ENCODE measurements at places on chromosomes 1 and 21.

GRCh38 chr1:117146575-117147340 lies 25.2 kb upstream of the TRIM45 start:
- DNase-seq = no peak

- no peak for DNase-seq
Observed at GRCh38 chr1:157028674-157029073, 16.9 kb downstream of the ARHGEF11 start.

- no peak for DNase-seq
Observed at GRCh38 chr1:103111926-103112325, 3.6 kb upstream of the COL11A1 start.

- no peak for DNase-seq
Observed at GRCh38 chr1:226201029-226201593, 14.6 kb upstream of the ACBD3 start.

GRCh38 chr21:27787046-27787445 lies 820.2 kb upstream of the ADAMTS5 start:
- no peak for DNase-seq

- DNase-seq = no peak
Observed at GRCh38 chr1:4756851-4757580, 102.6 kb downstream of the AJAP1 start.

DNA sequence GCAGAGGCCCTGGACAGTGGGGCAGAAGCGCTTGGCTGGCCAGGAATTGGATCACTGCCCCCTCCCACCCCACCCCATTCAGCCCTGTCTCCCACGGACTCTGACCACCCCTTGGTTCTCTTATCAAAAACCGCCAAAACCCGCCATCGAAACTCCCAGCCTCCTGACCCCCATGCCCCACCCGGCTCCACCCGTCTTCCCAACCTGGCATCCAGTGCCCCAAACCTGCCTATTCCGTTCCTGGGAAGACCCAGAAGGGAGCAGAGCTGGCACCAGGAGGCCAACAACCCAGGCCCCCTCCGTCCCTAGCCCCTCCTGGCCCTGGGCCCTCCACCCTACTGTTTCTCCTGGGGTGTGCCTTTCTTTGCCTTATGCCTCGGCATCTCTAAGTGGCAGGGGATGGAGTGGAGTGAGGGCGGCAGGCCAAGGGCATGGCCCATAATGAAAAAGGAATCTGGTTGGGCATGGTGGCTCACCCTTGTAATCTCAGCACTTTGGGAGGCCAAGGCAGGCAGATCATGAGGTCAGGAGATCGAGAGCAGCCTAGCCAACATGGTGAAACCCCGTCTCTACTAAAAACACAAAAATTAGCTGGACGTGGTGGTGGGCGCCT lies 16.5 kb upstream of the EPHA2 start:
- DNase-seq = no peak

DNA sequence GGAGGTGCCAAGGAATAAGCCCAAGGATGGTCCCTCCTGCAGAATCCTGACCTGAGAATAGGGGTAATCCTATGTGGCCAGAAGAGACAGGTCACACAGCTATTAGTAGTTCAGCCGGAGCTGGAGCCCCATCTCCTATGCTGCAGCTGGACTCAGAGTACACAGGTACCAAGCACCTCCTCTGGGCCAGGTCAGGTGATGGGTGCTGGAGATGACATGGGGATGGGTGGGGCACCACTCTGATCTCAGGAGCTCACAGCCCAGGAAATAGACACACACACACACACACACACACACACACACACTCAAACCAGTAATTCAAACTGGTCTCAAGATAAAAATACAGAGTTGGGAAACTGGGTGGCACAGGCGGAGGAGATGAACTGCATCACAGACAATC lies 54.2 kb upstream of the SSBP3 start:
- DNase-seq = no peak

GRCh38 chr1:97905141-97905940 lies 15.5 kb downstream of the DPYD start:
- no peak for DNase-seq

GRCh38 chr1:79043506-79043905 lies 37.0 kb upstream of the ADGRL4 start:
- DNase-seq = no peak

GRCh38 chr1:67689267-67690017 lies 4.4 kb downstream of the GADD45A start:
- DNase-seq = no peak

GRCh38 chr21:35602811-35603362 lies 457.4 kb downstream of the SETD4 start:
- no peak for DNase-seq

DNA sequence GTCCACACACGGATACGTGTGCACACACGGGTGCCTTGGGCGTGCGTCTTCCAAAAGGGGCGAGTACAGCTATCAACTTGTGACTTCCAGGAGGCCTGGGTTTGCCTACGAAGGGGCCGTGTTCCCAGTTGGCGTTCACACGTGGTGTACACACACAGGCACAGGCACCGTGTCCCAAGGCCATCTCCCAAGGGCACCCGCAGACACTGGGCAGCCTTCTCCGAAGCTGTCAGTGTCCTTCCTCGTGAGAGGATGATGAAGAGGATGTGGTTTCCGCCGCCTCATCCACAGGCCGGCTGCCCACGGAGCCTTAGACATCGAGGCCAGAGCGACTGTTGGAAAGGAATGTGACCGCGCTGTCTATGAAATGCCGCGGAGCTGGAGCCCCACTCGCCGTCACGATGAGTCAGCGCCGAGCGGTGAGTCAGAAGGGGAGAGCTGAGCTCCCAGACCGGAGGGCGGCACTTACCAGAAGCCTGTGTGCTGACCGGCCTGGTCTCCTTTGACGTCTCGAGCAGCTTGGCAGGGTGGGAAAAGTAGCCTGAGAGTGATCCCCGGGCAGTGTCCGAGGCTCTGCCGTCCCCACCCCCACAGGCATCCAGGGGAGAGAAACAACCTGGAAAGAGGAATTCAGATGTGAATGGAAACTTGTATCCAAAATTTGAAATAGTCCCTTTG lies 141.4 kb upstream of the ARHGEF16 start:
- no peak for DNase-seq

DNA sequence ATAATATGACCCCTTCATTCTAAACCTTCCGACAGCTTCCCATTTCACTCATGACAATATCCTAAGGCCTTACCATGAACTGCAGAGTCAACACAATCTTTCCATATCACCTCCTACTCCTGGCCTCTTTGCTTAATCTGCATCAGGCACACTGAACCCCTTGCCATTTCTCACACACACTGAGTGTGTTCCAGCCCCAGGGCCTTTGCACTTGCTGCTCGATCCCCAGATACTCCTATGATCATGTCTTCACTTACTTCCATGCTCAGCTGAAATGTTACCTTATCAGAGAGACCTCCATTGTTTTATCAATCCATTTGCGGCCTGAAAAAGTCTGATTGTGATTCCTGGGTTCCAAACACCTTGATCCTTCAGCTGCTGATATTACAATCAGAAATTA lies 47.0 kb downstream of the ETS2 start:
- no peak for DNase-seq

DNA sequence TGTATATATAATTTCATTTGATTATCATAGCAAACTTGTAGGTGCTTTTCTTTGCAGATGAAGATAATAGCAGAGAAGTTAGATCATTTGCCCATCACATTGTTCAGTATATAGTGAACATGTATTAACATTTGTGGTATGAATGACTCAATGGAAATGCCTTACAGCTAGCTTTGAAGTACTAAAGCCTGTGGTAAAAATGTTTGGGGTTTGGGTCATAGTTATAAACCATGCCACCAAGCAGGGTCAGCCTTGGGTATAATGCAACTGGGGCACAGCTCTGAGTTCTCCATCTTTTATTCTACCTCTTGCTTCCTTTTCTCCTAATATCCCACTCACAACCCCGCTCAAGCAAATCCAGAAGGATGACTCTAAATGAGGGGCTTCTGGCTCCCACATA lies 141.6 kb downstream of the KCNT2 start:
- DNase-seq = no peak

- DNase-seq = no peak
Observed at GRCh38 chr1:55310505-55310971, 95.4 kb upstream of the USP24 start.

- no peak for DNase-seq
Observed at GRCh38 chr1:50109647-50110075, 941 bp downstream of the ELAVL4 start.

GRCh38 chr1:116770625-116771024 lies 16.4 kb downstream of the CD2 start:
- DNase-seq = no peak

- no peak for DNase-seq
Observed at GRCh38 chr1:63775418-63776127, 1.8 kb downstream of the ROR1 start.

- no peak for DNase-seq
Observed at GRCh38 chr1:160741092-160741501, 2.0 kb downstream of the SLAMF7 start.

GRCh38 chr1:158177700-158178450 lies 2.8 kb upstream of the CD1D start:
- DNase-seq = no peak

DNA sequence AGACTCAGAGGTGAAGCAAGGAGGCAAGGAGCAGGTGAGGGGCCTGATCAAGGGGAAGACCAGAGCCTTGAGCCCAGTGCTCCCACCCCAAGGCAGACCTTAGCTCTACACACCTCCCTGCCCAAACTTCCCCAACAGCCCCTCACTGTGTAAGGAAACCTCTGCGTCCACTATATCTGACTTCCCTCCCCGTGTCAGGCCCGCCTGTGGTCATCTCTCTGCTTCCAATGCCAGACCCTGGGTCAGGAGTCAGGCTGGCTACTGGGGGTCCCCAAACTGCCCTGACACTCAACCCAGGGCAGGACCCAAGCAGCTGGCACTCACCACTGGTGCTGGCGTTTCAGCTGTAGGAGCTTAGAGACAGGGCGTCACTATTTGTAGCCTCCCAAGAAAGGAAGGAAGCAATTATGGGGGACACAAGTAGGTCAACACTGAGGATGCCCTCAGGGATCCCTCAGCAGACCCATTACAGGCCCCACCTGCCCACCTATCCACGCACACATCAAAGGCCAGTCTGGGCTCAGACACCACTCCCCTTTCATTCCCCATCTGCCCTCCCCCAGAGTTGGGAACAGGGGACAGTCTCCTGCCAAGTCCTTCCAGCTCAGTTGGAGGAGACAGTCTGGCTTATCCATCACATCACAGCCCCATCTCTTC lies 811 bp upstream of the S100A3 start:
- DNase-seq = no peak

DNA sequence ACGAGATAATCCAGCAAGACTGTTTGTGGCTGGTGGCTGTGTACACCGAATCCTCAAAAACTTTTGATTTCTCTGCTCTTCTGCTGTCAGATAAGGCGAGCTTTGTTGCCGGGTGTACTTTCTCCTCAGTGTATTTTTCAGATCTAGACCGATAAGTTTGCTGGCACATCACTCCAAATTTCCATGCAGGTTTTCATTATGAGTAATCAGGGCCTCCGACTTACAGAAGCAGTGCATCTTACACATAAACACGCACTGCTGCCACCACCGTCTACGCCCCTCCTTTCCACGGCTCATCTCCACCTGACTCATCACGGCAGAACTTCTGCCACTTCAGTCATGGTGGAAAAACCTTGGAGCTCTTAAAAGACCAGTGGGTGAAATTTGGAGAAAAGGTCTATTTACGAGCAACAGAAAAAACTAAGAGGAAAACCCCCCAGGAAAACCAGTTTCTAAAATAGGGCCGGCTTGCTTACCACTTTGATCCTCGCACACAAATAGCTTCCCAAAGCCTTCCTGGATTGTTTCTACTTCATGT lies 7.7 kb downstream of the ZBTB21 start:
- no peak for DNase-seq

- no peak for DNase-seq
Observed at GRCh38 chr1:201419746-201420607, 1.6 kb downstream of the TNNI1 start.

GRCh38 chr1:176976771-176977170 lies 187.7 kb downstream of the ASTN1 start:
- DNase-seq = no peak

DNA sequence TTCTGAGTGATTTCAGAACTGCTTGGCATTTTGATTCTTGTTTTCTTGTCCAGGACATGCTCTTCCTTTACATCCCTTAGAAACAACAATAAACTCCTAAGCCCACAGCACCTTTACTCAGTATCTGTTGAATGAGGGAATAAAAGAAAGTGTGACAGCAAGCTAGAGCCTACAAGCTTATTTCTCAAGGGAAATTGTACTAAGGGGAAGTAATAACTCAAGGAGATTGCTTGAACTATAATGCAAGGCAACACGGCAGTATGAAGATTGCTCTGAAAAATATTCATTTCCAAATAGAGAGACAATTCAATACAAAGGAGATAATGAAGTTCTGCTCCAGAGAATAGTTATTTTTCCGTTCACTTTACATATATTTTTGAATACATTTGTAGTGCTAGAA lies 6.5 kb downstream of the OR6P1 start:
- no peak for DNase-seq

- DNase-seq = no peak
Observed at GRCh38 chr21:26939601-26940111, 27.2 kb downstream of the ADAMTS5 start.
